ENCODE measurements at places on chromosomes 16 and 17.

DNA sequence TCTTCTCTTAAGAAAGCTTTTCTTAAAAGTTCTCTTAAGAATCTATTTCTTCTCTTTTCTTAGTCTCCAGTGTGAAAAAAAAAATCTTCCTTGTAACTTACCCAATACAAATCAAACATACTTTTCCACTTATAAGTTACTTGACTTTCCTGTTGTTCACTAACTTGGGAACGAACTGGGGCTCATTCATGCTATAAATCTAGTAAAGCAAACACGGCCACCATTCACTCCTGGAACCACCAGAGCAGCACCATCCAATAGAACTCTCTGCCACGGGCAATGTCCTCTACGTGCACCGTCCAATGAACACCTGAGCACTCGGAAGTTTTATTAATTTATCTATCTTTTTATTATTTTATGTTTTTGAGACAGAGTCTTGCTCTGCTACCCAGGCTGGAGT is 20.8 kb downstream of the SRP68 start:
- no peak for DNase-seq

DNA sequence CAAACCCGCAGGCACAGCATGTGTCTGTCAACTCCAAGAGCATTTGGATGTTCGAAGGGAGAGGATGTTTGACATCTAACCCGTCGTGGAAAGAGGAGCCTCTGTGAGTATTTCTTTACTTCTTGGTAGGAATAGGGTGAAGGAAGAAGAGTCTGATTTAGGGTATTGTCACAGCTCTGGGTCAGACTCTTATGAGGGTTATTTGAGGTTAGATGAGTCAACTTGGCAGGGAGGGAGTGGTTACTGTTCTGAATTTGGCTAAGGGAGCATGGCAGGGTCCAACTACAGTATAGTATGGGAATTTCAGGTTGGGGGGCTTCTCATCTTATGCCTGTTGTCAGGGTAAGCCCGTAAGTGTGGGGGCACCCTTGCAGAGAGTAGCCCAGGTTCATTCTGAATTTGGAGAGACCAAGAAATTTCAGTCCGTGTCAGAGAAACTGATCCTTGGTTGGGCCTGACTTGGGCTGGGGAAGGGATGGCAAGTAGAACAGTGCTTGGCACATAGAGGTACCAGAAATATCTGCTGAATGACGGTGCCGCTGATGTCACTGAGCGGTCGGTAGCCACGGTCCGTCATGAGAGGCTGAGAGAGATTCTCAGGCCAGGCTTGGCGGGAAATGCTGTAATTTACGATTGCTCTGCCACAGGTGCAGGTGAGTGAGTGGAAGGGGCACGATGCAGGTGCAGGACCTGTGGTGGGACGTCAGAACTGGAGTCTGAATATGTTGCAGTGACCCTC is 43.2 kb downstream of the MYH3 start:
- peak; percentile 27 for DNase-seq

DNA sequence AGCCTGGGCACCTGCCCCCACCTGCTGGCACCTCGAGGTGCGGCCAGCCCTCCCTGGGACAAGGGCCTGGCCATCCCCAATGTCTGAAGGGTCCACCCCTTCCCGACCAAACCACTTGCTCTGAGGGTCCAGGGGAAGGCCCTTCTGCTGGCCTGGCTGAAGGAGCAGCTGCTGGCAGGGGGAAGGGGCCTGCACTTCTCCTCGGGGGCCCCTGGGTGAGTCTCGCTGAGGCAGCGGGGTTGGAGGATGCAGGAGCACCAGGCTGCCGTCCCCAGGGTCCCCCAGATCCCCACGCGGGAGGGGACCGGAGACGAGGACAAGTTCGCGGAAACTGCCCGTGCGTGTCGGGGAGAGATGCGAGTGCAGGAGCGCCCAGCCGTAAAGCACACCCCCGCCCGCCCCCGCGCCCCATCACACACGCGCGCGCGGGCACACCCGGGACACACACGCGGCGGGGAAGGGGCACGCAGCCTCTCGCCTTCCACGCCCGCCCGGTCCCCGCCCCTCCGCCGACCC is 725 bp upstream of the CACNA1H start:
- no peak for DNase-seq

- no peak for DNase-seq
These were observed 2.2 kb downstream of the CD300H start for GRCh38 chr17:74565126-74565525.

DNA sequence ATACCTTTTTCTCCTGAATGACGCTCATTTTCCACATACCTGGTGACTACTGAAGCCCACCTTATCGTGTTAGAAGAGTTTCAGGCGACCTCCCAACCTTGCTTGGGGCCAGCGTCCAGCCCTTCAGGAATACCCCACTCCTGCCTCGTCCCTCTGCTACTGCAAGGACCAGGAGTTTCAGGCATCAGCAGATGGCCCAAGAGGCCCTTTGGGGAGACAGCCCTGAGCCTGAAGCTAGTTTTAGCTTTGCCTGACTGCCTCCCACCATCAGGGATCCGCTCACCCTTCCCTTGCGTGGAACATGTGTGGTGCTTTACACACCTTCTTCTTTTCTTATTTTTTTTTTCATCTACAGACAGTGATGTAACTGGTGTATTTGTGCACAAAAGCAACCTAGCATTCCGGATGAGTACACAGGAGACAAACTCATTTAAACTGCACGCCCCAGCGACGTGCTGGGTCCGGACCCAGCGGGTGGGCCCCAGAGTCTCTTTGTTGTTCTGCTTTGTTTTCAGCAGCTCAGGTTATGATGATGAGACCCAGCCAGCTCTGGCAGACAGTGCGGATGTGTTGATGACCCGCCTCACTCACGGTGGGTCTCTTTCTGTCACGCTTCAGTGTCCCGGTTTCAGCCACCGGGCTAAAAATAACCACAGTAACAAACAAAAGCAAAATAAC is 242.4 kb downstream of the C16orf95 start:
- DNase-seq, result no peak

- DNase-seq, result no peak
These were observed 14.5 kb upstream of the APRT start for GRCh38 chr16:88826070-88826840.

DNA sequence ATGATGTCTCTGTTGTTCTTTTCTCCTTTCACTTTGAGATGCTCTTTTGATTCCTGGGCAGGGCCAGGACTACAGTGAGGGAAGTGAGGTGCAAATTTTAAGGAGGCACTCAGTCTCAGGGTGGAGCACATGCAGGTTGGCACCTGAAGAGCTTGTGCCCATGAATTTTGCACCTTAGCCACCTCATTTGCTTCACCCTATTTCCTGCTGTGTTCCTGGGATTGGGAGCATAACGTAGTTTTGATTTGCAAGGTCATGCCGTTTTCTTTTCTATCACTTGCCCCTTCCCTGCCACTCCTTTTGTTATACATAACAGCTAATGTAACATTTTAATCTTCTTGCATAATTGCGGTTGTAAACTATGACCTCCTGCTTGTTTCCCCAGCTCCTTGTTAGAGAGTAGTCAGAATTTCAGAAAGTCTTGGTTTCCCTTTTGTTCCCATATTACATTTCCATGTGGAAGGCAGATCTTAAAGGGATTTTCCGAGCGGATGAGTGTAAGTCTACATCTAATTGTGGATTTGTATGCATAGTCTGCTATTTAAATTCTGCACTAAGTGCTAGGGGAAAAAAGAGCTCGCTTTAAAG is 9.8 kb downstream of the PMFBP1 start:
- no peak for DNase-seq

DNA sequence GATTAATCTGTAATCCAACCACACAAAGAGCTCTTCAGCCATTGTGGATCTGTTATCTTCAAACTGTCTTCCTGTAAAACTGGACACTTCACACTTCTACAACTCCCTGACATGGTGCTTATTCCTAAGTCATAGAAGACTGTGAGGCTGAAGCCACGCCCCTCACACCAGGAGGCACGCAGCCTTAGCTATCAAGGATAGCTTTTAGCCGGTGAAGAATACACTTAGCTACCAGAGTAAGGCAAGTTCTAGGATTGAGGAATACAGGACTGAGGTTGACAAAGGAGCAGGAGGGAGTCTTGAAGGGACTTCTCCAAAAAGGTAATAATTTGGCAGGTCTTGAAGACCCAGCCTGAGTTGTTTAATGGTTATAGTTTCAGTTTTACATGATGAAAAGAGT is 79.8 kb upstream of the GAS7 start:
- DNase-seq, result no peak

DNA sequence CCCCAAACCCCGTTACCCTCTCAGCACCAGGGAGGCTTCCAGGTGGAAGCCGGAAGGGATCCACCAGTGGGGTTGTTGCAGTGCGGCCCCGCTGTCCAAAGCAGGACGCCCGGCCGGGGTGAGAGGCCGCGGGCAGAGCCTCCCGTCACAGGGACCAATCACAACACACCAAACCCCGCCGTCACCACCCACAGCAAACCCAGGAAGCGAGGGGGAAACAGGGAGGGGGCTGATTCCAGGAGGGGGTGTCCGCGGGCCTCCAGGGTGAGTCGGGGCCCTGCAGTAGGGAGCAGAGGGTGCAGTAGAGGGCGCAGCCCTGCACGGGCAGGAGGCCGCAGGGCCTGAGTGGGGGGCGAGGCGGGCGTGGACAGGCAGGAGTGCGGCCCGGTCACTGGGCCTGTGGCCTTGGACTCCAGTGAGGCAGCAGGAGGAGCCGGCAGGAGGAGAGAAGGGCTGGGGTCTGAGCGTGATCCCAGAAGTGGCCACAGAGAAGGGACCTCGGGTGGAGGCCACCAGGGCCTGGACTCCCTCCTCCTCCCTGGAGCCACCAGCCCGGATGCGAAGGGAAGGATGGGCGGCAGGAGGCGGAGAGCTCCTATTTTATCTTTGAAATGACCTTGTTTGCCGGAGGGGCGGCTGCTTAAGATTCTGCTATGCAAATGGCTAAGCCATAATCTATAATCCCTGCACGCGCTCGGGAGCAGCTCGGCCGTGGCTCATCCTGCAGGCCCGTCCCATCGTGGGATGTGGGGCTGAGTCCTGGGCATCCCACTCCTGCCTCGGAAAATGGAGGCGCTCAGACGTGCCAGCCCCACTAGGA is 41.5 kb downstream of the ZFPM1 start:
- DNase-seq, result no peak

DNA sequence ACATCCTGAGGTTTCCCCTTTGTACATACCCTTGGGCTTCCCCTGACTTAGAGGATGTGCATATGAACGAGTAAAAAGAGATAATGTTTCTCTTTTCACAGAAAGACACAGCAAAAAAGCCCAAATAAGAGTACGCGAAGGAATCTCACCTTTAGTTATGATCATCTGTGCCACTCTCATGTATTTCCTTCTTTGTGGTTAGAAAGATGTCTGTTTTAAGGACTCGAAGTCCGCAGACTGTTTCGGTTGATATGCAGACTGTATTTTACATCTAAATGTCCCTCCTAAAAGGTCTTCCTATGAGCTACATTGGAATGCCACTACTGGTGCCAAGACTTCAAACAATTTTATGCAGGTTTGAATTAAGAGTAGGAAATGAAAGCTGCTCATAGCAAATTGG is 102.3 kb upstream of the GOT2 start:
- DNase-seq, result no peak

DNA sequence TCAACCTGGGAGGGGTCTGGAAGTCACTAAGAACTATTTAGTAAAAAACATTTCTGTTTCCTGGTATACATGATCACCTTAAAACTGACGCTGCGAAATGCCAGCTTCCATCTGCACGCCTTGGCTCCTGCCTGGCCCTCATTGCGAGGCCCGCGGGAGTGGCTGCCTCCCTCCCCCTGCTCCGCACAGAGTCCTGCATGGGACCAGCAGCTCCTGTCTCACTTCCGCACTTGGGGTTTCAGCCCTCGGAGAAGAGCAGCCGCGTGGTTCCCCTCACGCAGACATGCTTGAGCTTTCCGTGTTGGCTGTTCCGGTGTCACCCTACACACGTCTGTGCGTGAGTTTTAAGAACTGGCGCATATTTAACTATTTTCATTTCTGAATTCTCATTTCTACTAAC is 18.4 kb downstream of the MTHFSD start:
- no peak for DNase-seq

DNA sequence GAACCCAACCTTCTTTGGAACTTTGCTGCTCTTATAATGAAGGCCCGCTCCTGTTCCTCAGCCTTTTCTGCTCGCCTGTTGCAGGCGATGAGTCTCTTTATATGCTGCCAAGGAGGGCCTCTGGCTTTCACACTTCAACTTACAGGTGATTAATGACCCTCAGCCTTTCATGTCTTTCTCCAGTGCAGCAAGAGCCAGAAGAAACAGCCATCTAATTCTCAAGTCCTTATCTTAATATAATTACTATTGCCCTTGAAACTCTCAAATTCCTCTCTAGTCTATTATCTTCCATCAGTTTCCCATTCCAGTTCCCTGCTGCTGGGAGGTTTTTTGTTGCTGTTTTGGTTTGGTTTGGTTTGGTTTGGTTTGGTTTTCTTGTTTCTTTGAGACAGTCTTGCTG is 121.8 kb upstream of the MED13 start:
- DNase-seq, result no peak

GRCh38 chr17:9313346-9313745 is 262.3 kb downstream of the STX8 start:
- no peak for DNase-seq

GRCh38 chr17:27362503-27362902 is 68.6 kb downstream of the WSB1 start:
- no peak for DNase-seq

GRCh38 chr17:82330322-82331239 is 3.0 kb downstream of the SECTM1 start:
- DNase-seq, result peak; percentile 71

DNA sequence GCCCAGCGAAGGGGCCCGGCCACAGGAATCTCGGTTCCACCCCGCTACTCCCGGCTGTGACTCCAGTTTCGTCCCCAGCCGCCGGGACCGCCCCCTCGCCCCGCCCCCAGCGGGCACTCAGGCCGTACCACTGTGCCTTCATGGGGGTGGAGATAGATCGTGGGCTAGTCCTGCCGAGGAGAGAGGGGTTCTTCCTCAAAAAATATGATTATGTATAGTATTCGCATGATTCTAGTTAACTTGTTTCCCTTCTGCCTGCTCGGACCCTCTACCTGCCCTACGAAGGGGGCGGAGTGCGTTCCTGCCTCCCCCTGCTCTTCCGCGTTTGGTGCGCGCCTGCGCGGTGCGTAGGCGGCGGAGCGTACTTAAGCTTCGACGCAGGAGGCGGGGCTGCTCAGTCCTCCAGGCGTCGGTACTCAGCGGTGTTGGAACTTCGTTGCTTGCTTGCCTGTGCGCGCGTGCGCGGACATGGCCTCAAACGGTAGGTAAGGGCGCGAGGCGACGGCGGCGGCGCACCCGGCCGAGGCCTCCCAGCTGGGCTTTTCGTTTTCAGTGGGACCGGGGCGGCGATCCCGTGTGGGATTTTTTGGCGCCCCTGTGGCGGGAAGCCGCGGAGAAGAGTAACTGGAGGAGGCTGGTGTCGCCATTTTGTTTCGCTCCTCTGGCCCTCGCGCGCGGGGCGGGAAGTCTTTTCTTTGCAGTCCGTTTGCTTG is at the start of gene FUS:
Gene FUS (plus strand): TSS at position 393 of the 713 bp plus-strand sequence. CDS start 76 bp downstream, at position 469.
- peak; percentile 96 for DNase-seq

DNA sequence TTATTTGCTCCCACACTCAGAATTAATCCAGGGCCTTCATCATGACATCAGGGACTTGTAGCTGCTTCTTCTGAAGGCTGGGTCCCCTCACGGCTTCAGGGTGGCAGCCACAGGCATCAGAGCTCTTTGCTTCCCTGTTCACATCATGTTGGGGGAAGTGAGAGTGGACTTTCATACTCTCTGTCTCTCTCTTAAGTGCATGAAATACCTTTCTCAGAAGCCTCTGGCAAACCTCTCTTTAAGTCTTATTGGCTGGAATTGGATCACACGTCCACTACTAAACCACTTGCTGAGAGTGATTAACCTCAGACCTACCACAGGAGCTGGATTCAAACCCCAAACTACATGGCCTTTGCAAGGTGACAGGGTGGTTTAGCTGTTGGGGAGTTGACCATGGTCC is 17.7 kb upstream of the SALL1 start:
- DNase-seq, result no peak

- no peak for DNase-seq
These were observed 28.4 kb upstream of the MRTFB start for GRCh38 chr16:14042706-14043105.

GRCh38 chr16:89041571-89042481 is 51.8 kb upstream of the ACSF3 start:
- no peak for DNase-seq
